Sigmoid colon (tissue), 7 donors: ENCODE measurements at places on chromosomes 5 and 9. TPM values are rescaled to one million over a fixed set of nuclear protein-coding genes. Genes with fewer than 3 reads are reported as not detected.
A peak's percentile ranks its signal among the peaks of the same experiment; 100 is the strongest.

MED22 gene
- total RNA-seq: 27.5 TPM

PCDH12 gene
- 6.2 TPM for total RNA-seq

PCSK5 gene
- 14.3 TPM for total RNA-seq

LVRN gene
- 4.1 TPM for total RNA-seq

FOXI1 gene
- not detected for total RNA-seq

RLN2 gene
- total RNA-seq: 0.66 TPM

WNT8A gene
- total RNA-seq: not detected

LCN2 gene
- total RNA-seq: not detected

TICAM2 gene
- total RNA-seq: 0.95 TPM

PSD2 gene
- total RNA-seq: under 0.01 TPM

PCDHB3 gene
- total RNA-seq: 1.8 TPM

ROR2 gene
- total RNA-seq: 60.9 TPM

DDX4 gene
- total RNA-seq: not detected

SPINK5 gene
- total RNA-seq: not detected

DNA sequence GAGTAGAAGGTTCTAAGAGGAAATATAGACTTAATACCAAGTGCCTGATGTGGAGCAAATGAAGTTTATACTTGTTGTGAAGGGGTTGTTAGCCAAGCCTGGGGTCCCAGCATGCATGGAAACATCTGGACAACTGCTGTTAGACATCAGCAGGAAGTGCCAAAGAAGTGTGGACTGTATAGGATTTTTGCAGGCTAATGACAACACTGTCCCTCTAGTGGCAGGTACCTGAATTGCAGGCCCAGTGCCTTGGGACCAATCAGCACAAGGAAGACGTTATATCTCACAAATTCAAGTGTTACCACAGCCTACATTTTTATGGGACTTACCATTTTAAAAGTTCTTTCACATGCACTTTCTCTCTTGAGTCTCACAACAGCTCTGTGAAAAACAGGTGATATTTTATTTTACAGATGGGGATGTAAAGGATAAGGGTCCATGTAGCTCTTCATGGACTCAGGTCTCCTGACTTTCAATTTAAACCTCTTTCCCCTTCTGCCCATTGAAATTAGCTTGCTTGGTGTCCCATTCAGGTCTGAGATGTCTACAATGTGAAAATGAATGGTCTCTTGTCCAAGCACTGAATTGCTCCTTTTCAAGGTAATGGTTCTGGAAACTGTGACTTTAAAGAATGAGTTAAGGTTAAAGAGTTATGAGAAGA lies 89.0 kb upstream of the MAP1B start:
- no peak for DNase-seq

GRCh38 chr5:150487199-150488061 lies 20.5 kb upstream of the NDST1 start:
- no peak for DNase-seq

GRCh38 chr9:78893774-78894401 lies 597.0 kb downstream of the PSAT1 start:
- no peak for DNase-seq

DNA sequence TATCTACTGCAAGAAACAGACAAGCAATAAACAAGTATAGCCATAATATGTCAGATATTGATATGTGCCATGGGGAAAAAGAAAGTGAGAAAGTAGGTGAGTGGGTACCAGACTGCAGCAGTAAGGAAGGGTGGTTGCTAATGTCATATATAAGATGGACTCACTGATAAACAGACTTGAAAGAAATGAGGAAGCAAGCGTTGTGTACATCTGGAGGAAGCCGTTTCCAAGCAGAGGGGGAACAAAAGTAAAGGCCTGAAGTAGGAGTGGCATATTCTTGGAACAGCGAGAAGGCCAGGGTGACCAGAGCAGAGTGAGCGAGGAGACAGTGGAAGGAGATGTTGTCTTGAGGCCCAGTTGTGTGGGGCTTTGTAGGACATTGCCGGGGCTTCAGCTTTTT lies 142.2 kb upstream of the MAP3K1 start:
- no peak for DNase-seq

DNA sequence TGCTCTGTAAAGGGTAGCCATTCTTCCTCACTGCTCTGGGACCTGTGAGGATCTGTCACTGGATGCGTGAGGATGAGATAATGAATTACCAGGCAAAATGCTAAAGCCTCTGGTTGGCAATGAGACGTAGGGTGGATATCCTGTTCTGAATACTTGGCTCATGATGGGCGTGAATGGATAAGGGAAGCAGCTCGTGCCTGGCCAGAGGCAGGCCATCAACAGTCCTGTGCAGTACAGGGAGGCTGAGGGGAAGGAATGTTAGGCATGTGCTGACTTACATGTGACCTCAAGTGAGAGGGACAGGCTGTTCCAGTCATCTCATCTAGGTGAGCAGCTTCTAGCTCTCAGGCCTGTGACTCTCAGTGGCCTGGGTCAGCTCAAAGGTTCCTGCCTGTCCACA lies 172.8 kb downstream of the CARTPT start:
- DNase-seq: no peak

DNA sequence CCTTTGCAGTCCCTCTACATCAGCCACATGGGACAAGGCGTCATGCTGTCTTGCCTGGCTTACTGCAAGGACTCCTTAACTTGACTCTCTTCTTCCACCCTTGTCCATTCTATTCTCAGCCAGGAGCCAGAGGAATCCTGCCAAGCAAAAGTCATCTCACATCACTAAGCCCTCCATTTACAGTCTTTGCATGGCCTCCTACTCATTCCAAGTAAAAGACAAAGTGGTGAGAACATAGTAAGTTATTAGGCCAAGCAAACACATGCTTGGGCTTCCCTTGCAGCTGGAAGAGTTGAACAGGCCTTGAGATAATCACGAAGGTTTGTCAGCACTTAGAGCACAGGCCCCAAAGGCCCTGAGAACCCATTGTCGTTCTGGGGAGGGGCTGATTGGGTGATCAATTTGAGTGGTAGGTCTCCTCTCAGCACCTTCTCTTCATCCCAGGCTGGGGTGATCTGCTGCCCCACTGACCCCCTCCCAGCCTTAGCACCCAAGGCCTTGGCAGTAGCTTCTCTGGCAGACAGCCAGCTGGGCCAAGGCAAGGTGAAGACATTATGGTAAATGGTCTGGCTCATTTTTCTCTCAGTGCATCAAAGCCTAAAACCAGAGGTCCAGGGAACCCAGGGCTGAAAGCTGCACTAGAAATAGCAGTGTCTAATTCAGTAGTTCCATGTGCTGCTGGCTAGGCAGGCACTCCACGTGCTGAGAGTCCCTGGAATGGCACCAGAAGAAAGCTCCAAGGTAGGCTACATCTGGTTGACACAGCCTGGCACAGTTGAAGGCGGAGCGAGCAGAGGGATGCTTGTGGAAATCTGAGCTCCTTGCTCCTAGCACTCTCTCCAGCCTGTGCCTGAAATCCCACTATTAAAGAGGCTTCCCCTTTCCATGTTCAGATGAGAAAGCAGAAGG lies 121.4 kb downstream of the ASTN2 start:
- DNase-seq: no peak

DNA sequence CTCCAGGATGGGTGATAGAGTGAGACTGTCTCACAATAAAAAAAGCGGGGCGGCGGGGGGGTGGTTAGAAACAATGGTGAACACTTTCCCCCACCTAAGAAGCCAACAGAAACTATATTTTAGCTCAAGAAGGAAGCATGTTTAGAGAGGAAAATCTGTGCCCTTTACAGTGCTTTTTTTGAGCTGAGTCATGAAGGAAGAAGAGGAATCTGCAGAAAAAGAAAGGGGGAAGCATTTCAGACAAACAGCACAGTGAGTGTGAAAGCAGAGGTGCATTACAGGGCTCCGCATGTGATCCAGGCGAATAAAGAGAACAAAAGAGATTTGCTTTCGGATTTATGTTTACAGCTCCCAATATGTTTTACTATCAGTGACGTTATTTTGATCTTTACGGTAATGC lies 1504.6 kb upstream of the WWC1 start:
- DNase-seq: no peak

DNA sequence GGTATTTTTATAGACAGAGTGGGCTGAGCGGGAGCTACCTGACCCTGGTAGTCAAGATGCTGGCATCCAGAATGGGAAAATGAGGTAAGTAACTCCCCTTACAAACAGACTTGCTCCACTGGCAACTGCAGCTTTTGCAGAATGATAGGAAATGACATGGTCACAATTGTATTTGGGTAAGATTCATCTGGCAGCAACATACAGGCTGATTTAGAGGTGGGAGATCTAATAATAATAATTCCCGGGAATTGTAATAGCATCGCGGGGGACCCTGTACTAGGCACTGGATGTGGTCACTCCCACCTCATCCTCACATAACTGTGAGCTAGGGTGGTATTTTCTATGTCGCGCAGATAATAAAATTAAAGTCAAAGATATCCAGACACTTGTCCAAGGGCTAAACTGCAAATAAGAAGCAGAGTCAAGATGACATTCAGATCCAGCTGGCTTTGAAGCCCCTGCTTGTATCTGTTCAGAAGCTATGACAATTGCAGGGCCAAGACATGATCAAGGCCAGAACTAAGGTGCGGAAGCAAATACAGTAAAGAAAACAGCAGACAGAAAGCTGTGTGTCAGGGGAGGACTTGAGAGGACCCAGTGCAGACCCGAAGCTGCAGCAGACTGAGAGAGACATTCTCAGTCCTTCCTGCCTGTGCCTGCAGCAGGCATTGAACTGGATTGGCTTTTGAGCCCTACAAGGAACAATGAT lies 507.2 kb downstream of the BNC2 start:
- DNase-seq: no peak

GRCh38 chr5:179568721-179569120 lies 18.4 kb downstream of the RUFY1 start:
- DNase-seq: no peak

DNA sequence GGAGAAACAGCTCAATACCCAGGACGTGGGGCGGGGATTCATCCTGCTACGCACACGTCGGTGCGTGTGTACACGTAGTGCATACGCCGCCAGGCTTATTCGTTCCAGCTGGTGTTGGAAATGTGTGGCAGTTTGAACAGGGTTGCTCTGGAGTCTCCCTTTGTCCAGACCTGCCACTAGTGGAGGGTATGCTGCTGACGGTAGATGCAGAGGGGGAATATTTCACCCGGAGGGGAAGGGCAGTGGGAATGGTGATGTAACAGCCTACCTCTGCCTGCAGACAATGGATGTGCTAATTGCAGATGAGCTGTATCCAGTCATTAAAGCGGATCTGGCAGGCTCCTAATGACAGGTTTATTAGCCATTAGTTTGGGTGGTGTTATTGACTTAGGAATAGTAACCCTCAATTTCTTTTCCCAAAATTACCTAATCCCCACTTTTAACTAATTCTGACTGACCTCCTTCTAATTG lies 142.7 kb downstream of the PAX5 start:
- DNase-seq: peak; percentile 42

- DNase-seq: no peak
Measured at GRCh38 chr5:101673120-101673519, 623.0 kb downstream of the SLCO4C1 start.

DNA sequence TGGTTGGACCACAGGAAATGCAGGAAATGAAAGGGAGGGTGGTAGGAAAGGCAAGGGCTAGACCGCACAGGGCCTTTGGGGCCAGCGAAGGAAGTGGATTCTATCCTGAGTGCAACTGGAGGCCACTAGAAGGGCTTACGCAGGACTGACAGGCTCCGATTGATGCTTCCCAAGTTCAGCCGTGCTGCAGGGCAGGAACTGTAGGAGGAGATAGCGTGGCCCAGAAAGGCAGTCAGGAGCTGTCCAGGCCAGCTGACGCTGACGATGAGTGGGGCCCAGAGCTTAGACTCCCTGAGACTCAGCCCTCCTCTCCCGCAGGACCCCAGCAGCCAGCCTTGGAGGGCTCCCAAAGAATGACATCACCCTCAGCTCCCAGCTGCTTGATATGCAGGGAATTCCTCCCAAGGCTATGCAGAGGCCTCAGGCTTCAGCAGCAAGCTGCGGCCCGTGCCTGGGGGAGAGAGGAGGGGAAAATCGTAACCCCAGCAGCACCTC lies 48.8 kb downstream of the KCNIP1 start:
- DNase-seq: peak; percentile 93

DNA sequence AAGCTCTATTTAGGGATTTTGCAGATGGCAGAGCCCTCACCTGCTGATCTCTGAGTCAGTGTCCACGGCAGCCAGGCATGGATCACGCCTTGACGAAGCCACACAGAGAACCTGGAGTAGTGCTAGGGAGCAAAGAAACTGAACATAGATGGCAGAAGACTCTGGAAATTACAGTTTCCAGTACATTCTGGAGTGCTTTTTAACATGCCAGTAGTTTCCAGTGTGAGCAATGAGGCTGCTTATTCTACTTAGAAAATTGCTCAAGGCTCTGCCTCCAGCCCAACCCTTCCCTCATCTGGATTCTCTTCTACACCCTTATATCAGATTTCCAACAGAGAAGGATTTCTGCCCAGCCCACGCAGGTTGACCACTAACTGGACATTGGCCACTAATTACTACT lies 203.3 kb downstream of the ADAMTS12 start:
- DNase-seq: no peak

DNA sequence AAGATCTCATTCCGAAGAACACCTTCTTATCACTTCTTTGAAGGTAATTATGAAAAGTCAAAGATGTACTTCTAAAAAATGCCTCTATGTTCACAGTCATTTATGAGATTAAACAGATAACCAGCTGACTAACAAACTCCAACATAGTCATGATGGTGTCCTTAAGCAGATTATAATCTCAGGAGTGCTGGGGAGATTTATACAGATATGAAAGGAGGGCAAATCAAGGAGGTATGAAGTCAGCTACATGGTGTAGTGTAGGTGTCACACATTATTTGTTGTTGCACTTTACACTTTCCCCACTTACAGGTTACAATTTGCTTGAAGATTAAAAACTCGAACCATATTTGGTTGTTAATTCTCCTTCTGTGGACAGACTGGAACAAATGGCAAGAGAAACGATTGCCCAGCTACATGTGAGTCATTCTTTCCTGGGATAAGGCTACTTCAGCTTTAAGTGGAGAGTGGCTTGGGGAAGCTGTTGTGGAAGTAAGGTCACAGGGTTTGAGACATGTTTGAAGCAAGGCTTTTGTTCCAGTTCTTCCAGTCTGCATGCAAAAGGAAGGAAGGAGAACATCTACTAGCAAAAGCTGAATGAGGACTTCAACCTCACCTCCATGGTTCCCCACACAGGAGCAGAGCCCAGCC lies 320.1 kb downstream of the ADGRV1 start:
- no peak for DNase-seq

GRCh38 chr5:91072881-91073280 lies 310.2 kb downstream of the ARRDC3 start:
- no peak for DNase-seq

GRCh38 chr9:80673496-80673895 lies 1015.9 kb downstream of the TLE1 start:
- no peak for DNase-seq
